ENCODE measurements at places on chromosomes 12 and 14. TPM values are rescaled to one million over a fixed set of nuclear protein-coding genes. Genes with fewer than 3 reads are reported as not detected.

GRCh38 chr14:49641697-49642129 lies 6.7 kb upstream of the DNAAF2 start:
- no peak for DNase-seq
- peaks cover 3% of the 10 kb centered on the region for H3K36me3 ChIP-seq
- peaks cover 8% of the 10 kb centered on the region for H3K4me1 ChIP-seq

- DNase-seq: no peak
- H3K27me3 ChIP-seq: no peaks in the 10 kb centered on the region
- no peaks in the 10 kb centered on the region for H3K4me1 ChIP-seq
- H3K36me3 ChIP-seq: peaks cover 45% of the 10 kb centered on the region
- H3K27ac ChIP-seq: no peak overlapping the region
Observed at GRCh38 chr12:111457071-111457470, 51.3 kb downstream of the SH2B3 start.

GRCh38 chr14:89571491-89571890 lies 154.5 kb upstream of the FOXN3 start:
- no peak overlapping the region for H3K27ac ChIP-seq
- no peak overlapping the region for H3K4me3 ChIP-seq
- no peaks in the 10 kb centered on the region for H3K36me3 ChIP-seq
- H3K4me1 ChIP-seq: peaks cover 13% of the 10 kb centered on the region
- no peaks in the 10 kb centered on the region for H3K27me3 ChIP-seq
- no peak for DNase-seq

- DNase-seq: no peak
- no peaks in the 10 kb centered on the region for H3K36me3 ChIP-seq
- no peak overlapping the region for H3K27ac ChIP-seq
- H3K4me3 ChIP-seq: no peak overlapping the region
Observed at GRCh38 chr14:64721899-64722298, 17.7 kb downstream of the PLEKHG3 start.

- H3K27ac ChIP-seq: no peak overlapping the region
- no peak for DNase-seq
- no peaks in the 10 kb centered on the region for H3K36me3 ChIP-seq
- H3K4me1 ChIP-seq: no peaks in the 10 kb centered on the region
- H3K4me3 ChIP-seq: no peak overlapping the region
Observed at GRCh38 chr14:100721568-100721967, 5.1 kb upstream of the DLK1 start.

GRCh38 chr12:82608706-82609105 lies 78.0 kb upstream of the TMTC2 start:
- DNase-seq: no peak
- no peak overlapping the region for H3K27ac ChIP-seq
- no peaks in the 10 kb centered on the region for H3K4me1 ChIP-seq

DNA sequence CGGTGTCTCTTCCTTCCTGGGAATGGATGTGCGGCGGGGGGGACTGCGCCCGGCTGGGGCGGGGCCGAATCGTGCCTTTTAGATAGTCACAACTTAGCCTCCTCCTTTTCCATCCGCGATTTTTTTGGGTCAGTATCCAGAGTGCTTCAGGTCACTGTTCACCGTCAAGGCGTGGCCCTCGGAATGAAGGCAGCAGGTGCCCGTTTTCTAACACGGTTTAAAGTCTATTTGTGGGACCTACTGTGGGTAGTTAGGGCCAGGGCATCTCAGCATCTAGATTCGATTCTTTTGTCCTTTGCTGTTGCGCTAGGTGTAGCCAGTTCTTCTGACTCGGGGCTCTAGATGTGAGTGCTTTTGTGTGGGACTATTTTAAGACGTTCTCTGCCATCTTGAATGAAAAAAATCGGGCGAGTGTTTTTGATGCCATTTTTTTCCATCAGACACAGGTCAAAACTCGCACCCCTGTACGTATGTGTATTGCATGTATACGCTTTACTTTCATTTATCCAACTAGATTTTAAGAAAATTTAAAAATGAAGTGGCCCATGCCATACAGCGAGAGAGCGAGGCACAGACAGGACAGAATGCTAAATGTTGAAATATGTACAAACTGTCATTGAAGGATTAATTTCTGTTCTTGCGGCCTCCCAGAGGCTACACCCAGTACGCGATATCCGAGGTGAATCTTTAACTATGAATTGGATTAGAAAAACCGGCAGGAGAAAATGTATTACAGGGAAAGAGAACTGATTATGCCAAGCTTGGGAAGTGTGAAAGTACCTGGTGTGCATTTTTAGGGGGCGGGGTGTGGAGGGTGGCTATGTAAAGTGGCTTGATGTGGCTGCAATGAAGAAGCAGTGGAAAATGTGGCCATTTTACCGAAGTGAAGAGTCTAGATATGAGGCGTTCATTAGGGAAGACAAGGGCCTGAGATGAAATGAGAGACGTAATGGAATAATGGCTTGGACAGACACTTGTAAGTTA lies 835 bp downstream of the VEZT start:
- H3K4me1 ChIP-seq: peaks cover 6% of the 10 kb centered on the region
- DNase-seq: peak; percentile 75
- peak overlapping the region; percentile 96 for H3K27ac ChIP-seq

GRCh38 chr12:2924019-2924418 lies 33.3 kb downstream of the TULP3 start:
- no peaks in the 10 kb centered on the region for H3K4me1 ChIP-seq
- H3K4me3 ChIP-seq: no peak overlapping the region

GRCh38 chr12:113097716-113098440 lies 37.7 kb downstream of the RASAL1 start:
- H3K4me3 ChIP-seq: no peak overlapping the region
- H3K27me3 ChIP-seq: no peaks in the 10 kb centered on the region
- no peak overlapping the region for H3K27ac ChIP-seq
- peak; percentile 71 for DNase-seq
- no peaks in the 10 kb centered on the region for H3K36me3 ChIP-seq

GRCh38 chr12:78096909-78097597 lies 266.4 kb downstream of the NAV3 start:
- H3K27ac ChIP-seq: no peak overlapping the region
- DNase-seq: peak; percentile 93
- no peak overlapping the region for H3K4me3 ChIP-seq
- no peaks in the 10 kb centered on the region for H3K27me3 ChIP-seq
- no peaks in the 10 kb centered on the region for H3K36me3 ChIP-seq

DNA sequence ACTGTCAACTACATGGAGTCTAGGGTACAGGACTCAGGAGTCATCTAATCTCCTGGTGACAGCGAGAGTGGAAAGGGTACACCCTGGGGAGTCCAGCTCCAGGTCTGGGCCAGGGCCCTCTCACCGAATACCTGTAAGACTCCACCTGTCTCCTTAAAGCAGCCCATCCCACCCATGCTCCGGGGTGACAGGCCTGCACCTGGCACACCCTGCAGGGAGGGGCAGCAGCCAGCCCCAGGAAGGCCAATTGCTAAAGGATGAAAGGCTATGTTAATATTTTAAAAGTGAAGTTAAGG lies 45.5 kb downstream of the STX2 start:
- no peak overlapping the region for H3K4me3 ChIP-seq
- no peak for DNase-seq
- no peaks in the 10 kb centered on the region for H3K27me3 ChIP-seq
- H3K27ac ChIP-seq: no peak overlapping the region
- peaks cover 35% of the 10 kb centered on the region for H3K36me3 ChIP-seq

- H3K4me1 ChIP-seq: no peaks in the 10 kb centered on the region
- H3K27me3 ChIP-seq: no peaks in the 10 kb centered on the region
- DNase-seq: no peak
- H3K36me3 ChIP-seq: no peaks in the 10 kb centered on the region
Observed at GRCh38 chr12:79083181-79083580, 218.6 kb downstream of the SYT1 start.

DNA sequence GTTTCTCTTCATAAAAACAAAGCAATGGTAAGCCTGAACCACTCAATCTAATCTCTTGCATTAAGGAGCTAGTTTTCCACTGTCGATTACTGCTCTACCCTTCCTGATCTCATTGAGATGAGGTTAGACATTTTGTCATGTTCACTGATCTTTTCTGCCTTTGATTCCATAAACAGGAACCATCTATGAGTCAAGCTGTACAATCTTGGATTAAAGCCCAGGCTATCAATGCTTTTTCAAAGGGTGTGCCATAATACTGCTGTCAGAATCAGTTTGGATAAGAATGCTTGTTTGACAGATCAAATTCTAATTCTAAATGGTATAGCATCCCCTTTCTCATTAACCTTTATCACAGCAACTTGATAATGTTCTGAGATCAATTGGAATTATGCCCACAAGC lies 16.1 kb downstream of the GRIP1 start:
- no peaks in the 10 kb centered on the region for H3K36me3 ChIP-seq
- no peaks in the 10 kb centered on the region for H3K27me3 ChIP-seq
- H3K27ac ChIP-seq: no peak overlapping the region
- H3K4me1 ChIP-seq: no peaks in the 10 kb centered on the region
- DNase-seq: peak; percentile 22

GRCh38 chr12:69570000-69570516 lies 15.2 kb upstream of the CCT2 start:
- no peaks in the 10 kb centered on the region for H3K4me1 ChIP-seq
- H3K36me3 ChIP-seq: peaks cover 11% of the 10 kb centered on the region
- H3K27me3 ChIP-seq: no peaks in the 10 kb centered on the region
- no peak overlapping the region for H3K27ac ChIP-seq

DNA sequence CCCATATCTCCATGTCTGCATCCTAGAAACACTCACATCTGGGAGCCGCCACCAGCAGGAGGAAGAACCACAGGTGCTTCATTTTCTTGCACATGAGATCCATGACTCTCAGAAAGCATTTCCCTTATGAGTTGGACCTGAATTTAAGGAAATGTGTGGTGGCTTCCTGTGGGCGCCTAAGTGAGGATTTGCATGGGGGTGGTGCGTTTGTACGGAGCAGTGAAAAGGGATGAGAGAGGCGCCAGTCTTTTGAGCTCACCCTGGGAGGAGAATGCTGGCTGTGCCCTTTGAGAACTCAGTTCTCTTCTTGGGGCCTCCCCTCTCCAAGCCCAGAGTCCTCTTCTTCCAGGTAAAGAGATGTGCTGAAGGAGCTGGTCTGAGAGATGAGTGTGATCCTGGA lies 895.7 kb downstream of the TMEM121 start:
- no peak for DNase-seq
- H3K4me3 ChIP-seq: no peak overlapping the region
- H3K36me3 ChIP-seq: no peaks in the 10 kb centered on the region

DNA sequence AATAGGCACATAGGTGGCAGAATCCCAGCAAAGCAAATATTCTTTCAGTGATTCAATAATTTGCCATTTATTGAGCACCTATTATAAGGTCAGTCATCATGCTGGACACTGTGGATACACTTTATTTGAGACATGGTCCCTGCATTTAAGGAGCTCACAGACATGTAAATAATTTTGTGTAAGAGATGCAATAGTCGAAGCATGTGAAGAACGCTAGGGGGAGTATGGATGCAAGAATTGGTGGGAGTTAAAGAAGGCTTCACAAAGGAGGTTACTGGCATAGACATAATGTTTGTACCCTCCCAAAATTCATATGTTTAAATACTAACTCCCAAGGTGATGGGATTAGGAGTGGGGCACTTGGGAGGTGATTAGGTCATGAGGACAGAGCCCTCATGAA lies 260.6 kb upstream of the GARIN6 start:
- peaks cover 5% of the 10 kb centered on the region for H3K4me1 ChIP-seq
- no peaks in the 10 kb centered on the region for H3K27me3 ChIP-seq
- no peak overlapping the region for H3K4me3 ChIP-seq
- H3K36me3 ChIP-seq: no peaks in the 10 kb centered on the region

DNA sequence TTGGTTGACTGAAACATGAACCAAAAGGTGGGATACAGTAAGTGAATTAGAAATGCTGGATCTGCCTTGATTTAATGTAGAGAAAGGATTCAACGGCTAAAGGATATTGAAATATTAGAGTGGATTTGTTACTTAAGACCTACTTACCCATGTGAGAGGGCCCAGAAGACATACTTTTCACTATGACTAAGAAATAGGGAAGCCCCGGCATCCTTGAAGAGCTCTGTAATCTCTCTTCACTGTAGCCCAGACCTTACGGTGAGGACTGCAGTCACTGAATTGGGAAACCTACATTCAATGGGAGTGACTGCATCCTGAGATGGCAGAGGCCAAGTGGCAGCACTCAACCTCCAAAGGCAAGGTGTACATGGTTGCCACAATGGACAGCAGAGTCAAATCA lies 52.5 kb downstream of the KANSL2 start:
- no peak overlapping the region for H3K4me3 ChIP-seq
- no peak for DNase-seq
- H3K27ac ChIP-seq: no peak overlapping the region
- H3K27me3 ChIP-seq: no peaks in the 10 kb centered on the region
- H3K36me3 ChIP-seq: no peaks in the 10 kb centered on the region

DNA sequence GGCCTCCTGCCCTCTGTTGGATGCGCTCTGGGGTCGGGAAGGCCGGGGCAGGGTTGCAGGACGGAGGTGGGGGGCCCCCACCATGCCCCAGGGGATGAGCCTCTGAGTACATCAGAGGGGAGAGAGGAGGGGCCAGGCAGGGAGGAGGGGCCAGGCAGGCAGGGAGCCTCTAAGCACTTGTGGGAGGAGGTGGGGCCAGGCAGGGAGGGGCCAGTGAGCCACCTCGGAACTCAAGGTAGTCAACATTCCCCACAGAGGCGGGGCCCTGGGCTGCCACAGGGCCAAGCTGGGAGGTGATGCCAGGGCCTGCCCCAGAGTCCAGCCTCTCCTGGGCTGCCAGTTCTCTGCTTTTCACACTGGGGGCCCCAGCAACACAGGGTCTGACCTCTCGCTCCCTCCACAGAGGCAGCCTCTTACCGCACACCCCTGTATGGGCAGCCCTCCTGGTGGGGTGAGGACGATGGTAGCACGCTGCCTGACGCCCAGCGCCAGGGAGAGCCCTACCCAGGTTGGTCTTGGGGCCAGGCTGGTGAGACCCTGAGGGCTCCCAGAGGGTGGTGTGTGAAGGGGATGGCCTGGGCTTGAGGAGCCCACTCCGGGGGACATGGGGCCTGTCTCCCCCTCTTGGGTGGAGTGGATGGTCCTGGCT lies 17.4 kb downstream of the CEP170B start:
- no peaks in the 10 kb centered on the region for H3K27me3 ChIP-seq
- H3K27ac ChIP-seq: no peak overlapping the region
- no peak for DNase-seq
- H3K36me3 ChIP-seq: peaks cover 6% of the 10 kb centered on the region
- no peak overlapping the region for H3K4me3 ChIP-seq

GRCh38 chr12:1890119-1890703 lies 28.2 kb downstream of the CACNA2D4 start:
- no peak overlapping the region for H3K27ac ChIP-seq
- no peak for DNase-seq
- no peaks in the 10 kb centered on the region for H3K36me3 ChIP-seq
- H3K27me3 ChIP-seq: no peaks in the 10 kb centered on the region
- H3K4me1 ChIP-seq: no peaks in the 10 kb centered on the region

DNA sequence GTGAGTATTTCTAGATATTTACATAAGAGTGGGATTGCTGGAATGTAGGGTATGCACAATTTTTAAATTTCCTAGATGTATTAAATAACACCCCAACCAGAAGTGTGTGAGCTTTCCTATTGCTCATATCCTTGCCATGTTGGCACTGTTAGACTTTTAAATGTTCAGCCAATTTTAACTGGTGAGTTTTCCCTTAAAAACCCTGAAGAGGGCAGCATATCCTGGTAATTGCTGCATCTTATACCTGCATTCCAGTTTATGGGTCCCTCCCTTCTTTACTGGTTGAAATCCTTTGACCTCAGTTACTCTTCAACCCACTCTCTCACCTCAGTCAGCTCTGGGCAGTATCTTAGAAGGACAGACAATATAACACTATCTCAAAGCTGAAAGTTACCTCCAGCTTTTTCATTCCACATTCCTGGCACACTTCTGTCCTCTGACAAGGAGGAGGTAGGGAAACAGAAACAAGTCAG lies 270.6 kb downstream of the PAWR start:
- H3K36me3 ChIP-seq: no peaks in the 10 kb centered on the region
- DNase-seq: peak; percentile 33
- H3K27me3 ChIP-seq: no peaks in the 10 kb centered on the region
- H3K4me1 ChIP-seq: no peaks in the 10 kb centered on the region
- H3K4me3 ChIP-seq: no peak overlapping the region
- H3K27ac ChIP-seq: no peak overlapping the region

The AHNAK2 gene
- total RNA-seq: 26.6 TPM

The CHGA gene
- 1.1 TPM for total RNA-seq

The SLC35F4 gene
- total RNA-seq: not detected

The KRT4 gene
- total RNA-seq: 3.6 TPM
